Neural crest cell (in vitro differentiated cells): ENCODE measurements at places on chromosomes 5 and 9.

- DNase-seq, result no peak
Observed at GRCh38 chr9:81678088-81678487, 11.3 kb downstream of the TLE1 start.

DNA sequence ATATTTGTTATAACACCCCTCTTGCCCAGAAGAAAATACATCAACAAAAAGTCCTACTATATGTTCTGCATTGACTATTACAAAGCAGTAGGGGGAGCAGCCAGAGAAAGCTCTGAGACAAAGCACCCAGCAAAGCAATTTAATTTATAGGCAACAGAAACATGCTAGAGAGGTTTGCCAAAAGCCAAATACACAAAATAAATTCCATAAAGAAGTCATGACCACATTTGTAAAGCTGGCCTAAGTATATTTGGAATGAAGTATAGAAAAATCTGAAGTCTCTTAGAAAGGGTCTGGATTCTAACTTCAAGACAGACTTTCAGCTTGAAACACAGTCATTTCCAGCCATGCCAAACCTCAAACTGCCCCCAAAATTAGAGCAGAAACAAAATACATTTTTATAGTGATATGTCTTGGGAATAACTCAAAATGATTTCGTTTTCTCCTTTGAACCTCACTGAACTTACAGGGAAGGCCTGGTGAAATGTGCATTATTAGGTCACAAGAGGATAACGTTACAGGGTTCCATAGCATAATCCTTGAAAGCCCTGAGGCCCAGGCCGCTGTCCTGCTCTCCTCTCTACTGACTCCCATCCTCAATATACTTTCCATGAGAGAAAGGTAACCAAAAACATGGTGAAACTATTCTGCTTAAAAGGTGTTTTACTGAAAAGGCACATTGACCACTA lies 451.8 kb downstream of the RAB3C start:
- no peak for DNase-seq

GRCh38 chr9:114389612-114390368 lies 2.0 kb upstream of the AKNA start:
- DNase-seq, result no peak

- no peak for DNase-seq
Observed at GRCh38 chr5:15510092-15510491, 10.1 kb downstream of the FBXL7 start.

GRCh38 chr5:69368458-69369339 lies 621 bp downstream of the AK6 start:
- DNase-seq, result no peak

GRCh38 chr9:88258601-88259000 lies 120.3 kb upstream of the SPATA31C2 start:
- no peak for DNase-seq

- DNase-seq, result peak; percentile 9
Observed at GRCh38 chr9:74497748-74498620, 849 bp downstream of the RORB start.

- DNase-seq, result no peak
Observed at GRCh38 chr5:97009212-97009898, 73.5 kb downstream of the LNPEP start.

GRCh38 chr9:129737479-129738274 lies 15.2 kb downstream of the PTGES start:
- DNase-seq, result peak; percentile 96

DNA sequence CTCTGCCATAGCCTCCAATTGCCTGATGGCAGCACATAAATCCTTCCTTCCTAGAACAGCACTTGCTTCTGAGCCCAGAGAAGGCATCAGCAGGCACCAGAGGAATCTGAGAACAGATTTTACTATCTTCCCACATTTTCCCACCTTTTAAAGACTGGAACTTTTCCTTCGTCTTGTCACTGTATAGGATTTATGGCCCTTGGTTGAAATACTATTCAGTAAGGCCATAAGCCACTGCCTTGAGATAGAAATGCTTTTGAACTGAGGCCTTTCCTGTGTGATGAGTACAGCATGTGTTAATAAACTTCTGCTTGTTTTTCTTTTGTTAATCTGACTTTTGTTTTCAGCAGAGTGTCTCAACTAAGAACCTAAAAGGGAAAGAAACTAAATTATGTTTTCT lies 84.3 kb downstream of the MRPS27 start:
- no peak for DNase-seq

- no peak for DNase-seq
Observed at GRCh38 chr9:20496328-20496727, 126.0 kb downstream of the MLLT3 start.

- DNase-seq, result no peak
Observed at GRCh38 chr9:36798350-36799065, 225.8 kb downstream of the MELK start.

DNA sequence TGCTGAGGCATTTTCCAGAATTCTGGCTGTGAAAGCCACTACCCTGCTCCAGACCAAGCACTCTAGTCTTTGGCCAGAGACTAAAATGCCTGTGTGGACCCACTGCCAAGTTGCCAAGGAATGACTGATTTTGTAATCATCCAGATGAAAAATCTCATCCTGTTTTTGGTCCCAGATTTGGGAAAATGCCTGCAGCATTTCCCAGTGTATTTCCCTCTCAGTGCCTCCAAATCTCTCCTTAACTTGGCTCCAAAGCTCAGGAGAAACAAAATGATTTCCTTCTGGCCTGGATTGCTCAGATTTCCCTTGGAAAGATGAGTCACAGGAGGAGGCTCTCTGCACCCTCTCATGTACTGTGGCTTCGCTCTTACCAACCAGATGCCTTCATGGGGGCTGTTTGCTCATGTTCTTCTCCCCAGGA lies 335.2 kb upstream of the TARS1 start:
- DNase-seq, result no peak

DNA sequence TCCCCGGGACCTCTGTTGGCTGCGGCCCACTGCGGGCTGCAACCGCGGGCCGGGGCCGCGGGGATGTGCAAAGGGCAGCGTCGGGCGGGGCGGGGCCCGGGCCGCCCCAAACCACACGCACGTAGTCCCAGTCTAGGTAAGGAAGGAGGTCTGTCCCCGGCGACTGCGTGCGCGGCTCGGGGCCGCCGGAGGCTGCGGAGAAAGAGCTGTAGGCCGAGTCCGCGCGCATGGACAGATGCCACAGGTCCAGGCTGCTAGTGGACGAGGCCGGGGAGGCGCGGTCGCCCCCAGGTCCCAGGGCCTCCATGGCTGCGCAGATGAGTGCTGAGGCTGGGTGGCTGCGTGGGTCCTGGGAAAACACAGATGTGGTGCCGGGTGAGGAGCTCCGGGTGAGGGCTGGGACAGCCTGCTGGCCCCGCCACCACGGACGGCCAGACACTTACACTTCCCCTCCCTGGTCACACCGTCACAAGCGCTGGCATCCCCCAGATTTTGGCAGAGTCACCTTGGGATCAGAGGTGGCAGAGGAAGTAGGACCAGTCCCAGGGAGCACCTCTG lies 4.5 kb downstream of the SHROOM1 start:
- DNase-seq, result no peak

DNA sequence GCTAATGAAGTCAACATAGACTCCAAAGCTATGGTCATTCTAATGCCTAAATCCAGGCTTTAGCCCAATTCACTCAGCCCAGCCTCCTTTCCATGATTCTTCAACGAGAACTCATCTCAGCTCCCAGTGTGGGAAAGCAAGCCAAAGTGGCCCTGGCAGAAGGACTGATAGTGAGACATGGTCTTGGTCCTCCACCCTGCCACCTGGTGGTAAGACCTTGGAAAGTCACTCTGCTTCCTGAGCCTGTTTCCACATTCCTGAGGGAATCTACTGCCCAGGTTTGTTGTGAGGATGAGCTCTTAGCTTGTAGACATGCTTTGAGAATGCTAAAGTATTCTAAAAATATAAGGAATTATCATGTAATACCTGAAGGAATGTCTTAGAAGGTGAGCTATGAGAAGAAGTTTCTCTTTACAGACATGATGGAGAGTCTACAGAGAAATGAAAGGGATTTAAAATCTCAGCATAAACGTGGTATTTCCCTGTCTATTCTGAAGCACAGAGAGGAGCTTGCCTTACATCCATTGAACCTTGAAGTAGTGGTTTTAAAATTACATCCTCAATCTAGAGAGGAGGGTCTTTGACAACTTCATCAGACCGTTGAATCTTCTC lies 173.5 kb downstream of the TRIM32 start:
- peak; percentile 72 for DNase-seq

GRCh38 chr5:66329078-66329477 lies 185.0 kb downstream of the SREK1 start:
- no peak for DNase-seq

DNA sequence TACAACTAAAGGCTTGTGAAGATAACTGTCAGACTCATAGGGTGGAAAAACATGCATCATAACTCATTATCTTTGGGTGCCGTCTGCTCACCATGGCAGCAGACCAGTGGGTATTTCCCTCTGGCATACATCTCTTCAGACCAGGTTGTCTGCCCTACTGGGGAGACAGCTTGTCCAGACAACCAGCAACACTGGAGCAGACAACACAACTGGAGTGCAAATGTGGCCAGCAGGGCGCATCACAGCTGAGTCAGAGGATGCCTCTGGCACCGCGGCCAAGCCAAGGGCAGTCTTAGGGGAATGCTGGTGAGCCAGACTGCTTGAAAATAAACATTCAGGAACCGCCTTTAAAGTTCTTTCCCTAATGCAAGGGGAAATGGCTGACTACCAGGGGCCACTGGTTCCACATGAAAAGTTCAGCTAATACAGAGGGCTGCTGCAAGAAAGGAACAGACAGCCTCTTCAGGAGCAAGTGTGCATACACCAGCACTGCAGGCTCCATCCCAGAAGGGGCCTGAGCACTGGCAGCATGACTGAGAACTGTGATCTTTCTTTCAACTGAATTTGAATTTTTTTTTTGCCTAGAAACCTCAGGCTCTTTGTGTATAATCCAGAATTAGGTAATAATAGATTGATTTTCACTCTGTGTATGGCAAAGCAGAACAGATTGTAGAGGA lies 77.3 kb downstream of the MAMDC2 start:
- no peak for DNase-seq

DNA sequence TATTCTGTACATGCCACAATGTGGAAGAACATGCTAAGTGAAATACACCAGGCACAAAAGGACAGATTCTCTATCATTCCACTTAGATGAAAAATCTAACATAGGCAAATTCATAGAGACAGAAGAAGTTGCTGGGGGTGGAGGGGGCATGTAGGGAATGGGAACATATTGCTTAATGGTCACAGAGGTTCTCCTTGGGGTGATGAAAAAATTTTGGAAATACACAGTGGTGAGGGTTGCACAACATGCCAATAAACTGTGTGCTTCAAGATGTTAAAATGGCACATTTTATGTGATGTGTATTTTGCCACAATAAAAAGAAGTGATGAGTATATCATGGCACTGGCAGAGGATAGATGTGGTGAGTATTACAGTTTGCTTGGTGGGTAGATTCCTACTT lies 111.9 kb downstream of the SUSD1 start:
- no peak for DNase-seq

GRCh38 chr5:127186657-127187056 lies 103.9 kb upstream of the MEGF10 start:
- no peak for DNase-seq

DNA sequence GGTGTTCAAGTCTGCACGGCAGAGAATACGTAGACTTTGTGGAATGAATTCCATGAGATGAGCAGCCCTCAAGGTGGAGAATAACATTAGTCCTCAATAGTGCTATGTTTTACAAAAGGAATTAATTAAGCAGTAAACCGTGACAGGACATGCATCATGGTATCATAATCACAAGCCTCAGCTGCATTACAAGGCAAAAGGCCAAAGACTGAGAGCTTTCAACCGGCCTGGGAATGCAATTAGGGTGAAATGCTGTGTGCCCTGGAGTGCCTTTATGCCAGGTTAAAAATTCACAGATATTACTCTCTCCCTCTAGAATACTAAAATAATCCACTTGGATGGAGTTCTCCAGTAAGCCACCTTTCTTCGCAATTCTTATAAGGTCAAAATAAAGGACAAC lies 270.6 kb downstream of the MLLT3 start:
- DNase-seq, result no peak

GRCh38 chr9:7316967-7317366 lies 482.6 kb downstream of the DMAC1 start:
- DNase-seq, result no peak

DNA sequence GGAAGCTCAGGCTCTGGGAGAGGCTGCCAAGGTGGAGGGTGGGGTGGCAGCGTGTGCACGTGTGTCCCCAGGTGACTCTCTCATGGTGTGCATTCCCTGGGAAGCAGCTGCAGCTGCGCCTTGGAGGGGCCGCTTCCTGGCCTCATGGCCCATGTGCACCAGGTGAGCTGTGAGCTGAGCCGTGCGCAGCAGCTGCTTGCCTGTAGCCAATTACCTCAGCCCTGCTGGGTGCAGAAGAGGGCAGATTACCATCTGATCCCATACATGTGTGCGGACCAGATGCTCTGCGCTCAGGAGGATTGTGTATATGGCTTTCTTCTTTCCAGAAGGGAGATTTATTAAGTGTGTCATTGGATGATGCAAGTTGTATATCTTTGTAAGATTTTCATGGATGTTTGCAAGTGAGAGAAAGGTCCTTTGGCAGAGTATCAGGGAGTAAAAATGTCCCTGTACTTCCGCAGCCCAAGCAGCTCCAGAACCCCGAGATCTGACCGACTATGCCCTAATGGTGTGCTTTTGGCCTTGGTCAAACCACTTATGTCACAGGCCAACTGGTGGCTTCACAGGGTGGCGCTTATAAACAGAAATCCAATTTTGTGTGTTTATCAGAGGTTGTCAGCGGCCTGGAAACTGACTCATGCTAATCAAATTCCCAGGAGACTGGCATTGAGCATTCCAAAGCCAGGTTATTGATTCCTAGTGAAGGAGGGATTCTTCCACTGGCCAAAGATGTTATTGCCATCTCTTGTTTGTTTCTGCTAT lies 229.3 kb downstream of the GOLPH3 start:
- DNase-seq, result no peak

DNA sequence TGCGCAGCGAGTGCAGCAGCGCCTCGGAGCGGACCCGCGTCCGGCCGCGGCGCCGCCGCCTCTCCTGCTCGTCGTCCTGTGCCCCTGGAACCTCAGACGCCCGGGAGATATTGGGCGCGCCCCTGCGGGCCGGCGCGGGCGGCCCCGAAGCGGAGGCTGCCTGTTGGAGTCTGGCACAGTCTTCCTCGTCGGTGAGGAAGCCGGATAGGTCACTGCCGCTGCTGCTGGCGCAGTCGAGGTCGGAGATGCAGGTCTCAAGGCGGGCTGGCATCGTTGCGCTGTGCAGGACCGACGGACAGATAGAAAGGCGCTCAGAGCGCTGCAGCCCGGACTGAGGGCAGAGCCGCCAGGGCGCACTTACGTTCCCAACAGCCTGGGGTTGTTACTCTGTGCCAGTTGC lies 344 bp downstream of the NEUROG1 start:
- DNase-seq, result no peak

DNA sequence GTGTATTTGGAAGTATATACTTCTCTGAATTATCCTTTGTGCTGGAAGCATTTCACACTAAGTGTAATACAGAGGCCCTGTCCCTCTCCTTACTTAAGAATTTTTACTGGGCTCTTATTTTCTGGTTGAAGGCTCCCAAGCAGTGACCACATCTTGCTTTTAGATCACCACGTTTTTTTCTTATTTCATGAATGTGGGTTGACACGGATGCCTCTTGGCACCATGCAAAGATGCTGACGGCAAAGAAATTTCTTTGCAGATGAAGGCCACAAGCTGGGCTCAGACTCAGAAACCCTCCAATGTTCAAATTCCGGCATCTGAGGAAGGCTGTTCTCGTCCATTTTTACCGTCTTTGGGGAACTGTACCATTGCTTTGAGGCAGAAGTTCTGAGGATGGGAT lies 168.5 kb downstream of the HMHB1 start:
- no peak for DNase-seq

- DNase-seq, result no peak
Observed at GRCh38 chr5:141705469-141705868, 23.4 kb upstream of the ARAP3 start.
